Osteoblast (primary cell): ENCODE measurements at places on chromosomes 6 and 20. TPM values are rescaled to one million over a fixed set of nuclear protein-coding genes. Genes with fewer than 3 reads are reported as not detected.
A peak's percentile ranks its signal among the peaks of the same experiment; 100 is the strongest.

GRCh38 chr6:50711686-50712085 lies 1.6 kb upstream of the TFAP2D start:
- DNase-seq: peak; percentile 30

The ZGPAT gene
- 15.6 and 18.8 TPM in 2 replicates for total RNA-seq

The KCNB1 gene
- under 0.01 TPM in 2 replicates for total RNA-seq

The ZNF311 gene
- total RNA-seq: 0.88 and 1.1 TPM in 2 replicates

DNA sequence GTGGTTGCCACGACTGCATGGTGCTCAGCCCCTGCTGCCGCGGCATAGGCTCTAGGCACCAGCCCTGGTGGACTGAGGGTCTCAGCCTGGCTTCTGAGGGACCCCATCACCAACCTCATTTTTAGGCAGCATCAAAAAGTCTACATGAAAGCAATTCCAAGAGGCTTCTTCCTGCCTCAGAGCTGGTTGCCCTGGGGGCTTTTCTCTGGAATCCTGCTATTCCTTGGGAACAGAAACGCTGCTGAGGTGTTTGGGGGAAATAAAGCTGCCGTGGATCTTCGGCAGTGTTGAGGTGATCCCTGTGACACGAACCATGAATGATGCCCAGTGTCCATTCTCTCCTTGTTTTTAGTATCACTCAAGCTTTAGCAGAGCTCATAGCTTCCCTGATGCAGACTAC lies 148.4 kb upstream of the LRFN2 start:
- no peak for DNase-seq

DNA sequence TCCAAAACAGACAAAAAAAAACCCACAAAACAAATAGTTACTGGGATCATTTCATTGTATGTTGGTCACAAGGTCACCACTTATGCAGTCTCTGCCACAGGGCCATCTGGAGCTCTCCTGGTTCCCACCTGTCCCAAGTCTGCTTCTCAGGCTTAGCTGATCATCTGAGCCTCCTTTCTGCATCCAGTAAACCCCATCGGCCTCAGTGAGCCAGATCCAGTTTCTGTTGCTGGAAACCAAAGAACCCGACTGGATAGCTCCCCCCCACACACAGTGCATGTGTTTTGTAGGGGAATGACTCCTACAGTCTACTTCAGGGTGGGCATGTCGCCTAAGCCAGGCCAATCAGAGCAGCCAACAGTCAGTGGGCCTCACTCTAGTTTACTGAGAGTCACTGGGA lies 233.3 kb downstream of the PREX1 start:
- no peak for DNase-seq

The DUSP15 gene
- total RNA-seq: 1.2 and 1.4 TPM in 2 replicates
